Thyroid gland (tissue), 4 donors: ENCODE measurements at places on chromosomes 7 and 10. TPM values are rescaled to one million over a fixed set of nuclear protein-coding genes. Genes with fewer than 3 reads are reported as not detected.

ZNF503 gene
- 8.2 TPM for total RNA-seq

GRCh38 chr7:120785095-120785494, 72.8 kb downstream of the TSPAN12 start:
- H3K4me3 ChIP-seq, result no peak overlapping the region
- H3K36me3 ChIP-seq, result no peaks in the 10 kb centered on the region
- DNase-seq, result no peak
- no peaks in the 10 kb centered on the region for H3K4me1 ChIP-seq
- no peaks in the 10 kb centered on the region for H3K27me3 ChIP-seq
- no peak overlapping the region for H3K27ac ChIP-seq

DNA sequence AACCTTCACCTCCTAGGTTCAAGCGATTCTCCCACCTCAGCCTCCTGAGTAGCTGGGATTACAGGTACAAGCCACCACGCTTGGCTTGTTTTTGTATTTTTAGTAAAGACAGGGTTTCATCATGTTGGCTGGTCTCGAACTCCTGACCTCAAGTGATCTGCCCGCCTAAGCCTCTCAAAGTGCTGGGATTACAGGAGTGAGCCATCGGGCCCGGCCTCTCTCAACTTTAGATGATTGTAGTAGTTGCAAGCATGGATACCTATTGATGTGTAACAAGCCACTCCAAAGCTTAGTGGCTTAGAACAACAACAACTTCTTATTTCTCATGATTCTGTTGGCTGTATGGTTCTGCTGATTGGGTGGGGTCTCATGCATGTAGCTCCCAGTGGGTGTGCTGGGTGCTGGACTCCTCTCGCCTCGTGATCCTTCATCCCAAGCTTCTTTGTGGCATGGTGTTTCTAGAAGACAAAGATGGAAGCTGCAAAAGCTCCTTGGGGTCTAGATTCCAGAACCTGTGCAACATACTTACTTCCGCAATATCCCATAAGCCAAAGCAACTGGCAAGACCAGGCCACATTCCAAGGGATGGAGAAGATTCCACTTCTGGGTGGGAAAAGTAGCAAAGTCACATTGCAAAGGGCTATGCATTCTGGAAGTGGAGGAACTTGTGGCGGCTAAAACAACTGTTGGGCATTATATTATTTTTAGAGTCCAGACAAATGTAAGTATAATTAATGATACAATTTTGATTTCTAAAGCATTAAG, 37.9 kb downstream of the SKIDA1 start:
- no peaks in the 10 kb centered on the region for H3K36me3 ChIP-seq
- DNase-seq, result peak; percentile 56
- no peaks in the 10 kb centered on the region for H3K27me3 ChIP-seq
- no peak overlapping the region for H3K4me3 ChIP-seq
- H3K27ac ChIP-seq, result peak overlapping the region; percentile 56

DNA sequence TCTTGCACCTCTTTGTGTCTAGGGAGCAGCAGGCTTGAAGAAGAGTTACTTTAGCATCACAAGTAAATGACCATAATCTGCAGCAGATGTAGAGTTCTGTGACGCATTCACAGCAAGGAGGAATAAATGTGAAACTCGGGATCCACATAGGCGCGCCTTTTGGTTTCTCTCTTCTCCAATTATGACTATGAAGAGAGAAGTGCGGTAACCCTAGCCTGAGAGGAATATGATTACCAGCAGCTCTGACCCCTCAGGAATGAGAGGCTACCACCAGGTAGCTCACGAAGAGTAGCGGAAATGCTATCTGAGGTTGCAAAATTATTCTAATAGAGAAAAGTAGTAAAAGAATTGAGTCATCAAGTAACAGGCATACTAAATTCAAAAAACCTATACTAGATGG, 25.2 kb upstream of the DMTF1 start:
- no peaks in the 10 kb centered on the region for H3K4me1 ChIP-seq
- H3K27me3 ChIP-seq, result no peaks in the 10 kb centered on the region
- H3K4me3 ChIP-seq, result no peak overlapping the region
- H3K27ac ChIP-seq, result no peak overlapping the region
- DNase-seq, result no peak
- H3K36me3 ChIP-seq, result no peaks in the 10 kb centered on the region

DNA sequence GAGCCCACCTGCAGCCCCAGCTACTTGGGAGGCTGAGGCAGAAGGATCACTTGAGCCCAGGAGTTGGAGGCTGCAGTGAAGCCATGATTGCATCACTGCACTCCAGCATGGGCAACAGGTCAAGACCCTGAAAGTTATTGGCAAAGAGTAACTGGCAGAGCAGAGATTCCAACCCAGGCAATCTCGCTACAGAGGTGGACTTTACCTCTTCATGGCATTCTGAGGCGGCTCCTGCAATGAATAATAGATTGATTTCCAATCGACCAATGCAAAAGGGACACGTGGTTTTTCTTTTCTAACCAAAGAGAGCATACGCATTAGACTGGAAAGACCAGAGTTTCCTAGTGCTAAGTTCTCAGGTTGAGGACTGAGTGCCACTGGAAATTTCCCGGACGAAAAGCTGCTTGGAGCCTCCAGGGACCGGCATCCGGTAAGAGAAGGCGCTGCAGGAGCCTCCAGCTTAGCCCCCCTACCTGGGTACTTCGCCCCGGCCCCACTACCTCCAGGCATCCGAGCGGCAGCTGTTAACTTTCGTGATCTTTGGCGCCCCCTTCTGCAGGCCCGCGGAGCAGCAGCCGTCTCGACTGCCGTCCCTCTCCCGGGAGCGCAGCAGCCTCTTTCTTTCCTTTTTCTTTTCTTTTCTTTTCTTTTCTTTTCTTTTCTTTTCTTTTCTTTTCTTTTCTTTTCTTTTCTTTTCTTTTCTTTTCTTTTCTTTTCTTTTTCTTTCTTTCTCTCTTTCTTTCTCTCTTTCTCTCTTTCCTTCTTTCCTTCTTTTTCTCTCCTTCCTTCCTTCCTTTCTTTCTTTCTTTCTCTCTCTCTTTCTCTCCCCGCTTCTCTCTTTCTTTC, 4.1 kb downstream of the MBLAC1 start:
- no peak overlapping the region for H3K4me3 ChIP-seq
- peaks cover 14% of the 10 kb centered on the region for H3K4me1 ChIP-seq
- no peaks in the 10 kb centered on the region for H3K36me3 ChIP-seq
- H3K27me3 ChIP-seq, result no peaks in the 10 kb centered on the region

GRCh38 chr7:51327287-51327717, 10.7 kb upstream of the COBL start:
- no peak overlapping the region for H3K27ac ChIP-seq
- no peak overlapping the region for H3K4me3 ChIP-seq
- no peaks in the 10 kb centered on the region for H3K4me1 ChIP-seq
- no peaks in the 10 kb centered on the region for H3K27me3 ChIP-seq
- no peak for DNase-seq

DNA sequence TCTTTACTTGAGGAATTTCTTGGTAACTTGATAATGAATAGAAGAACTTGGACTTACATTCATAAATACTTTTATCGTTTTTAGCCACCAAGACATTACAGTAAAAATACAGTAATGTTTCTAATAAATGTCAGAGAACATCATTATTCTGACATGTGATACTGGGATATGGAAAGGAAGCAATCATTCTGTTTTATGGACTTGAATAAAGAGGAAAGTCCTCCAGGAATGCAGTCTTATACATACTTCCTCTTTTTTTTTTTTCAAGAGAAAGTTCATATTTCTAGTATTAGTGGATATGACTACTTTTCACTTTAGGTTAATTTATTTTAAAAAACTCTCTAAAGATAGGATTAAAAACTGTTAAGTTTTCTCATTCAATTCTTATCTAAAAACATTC, 220.0 kb upstream of the SEMA3C start:
- H3K36me3 ChIP-seq, result no peaks in the 10 kb centered on the region
- H3K27ac ChIP-seq, result no peak overlapping the region
- H3K27me3 ChIP-seq, result no peaks in the 10 kb centered on the region
- H3K4me3 ChIP-seq, result no peak overlapping the region

DNA sequence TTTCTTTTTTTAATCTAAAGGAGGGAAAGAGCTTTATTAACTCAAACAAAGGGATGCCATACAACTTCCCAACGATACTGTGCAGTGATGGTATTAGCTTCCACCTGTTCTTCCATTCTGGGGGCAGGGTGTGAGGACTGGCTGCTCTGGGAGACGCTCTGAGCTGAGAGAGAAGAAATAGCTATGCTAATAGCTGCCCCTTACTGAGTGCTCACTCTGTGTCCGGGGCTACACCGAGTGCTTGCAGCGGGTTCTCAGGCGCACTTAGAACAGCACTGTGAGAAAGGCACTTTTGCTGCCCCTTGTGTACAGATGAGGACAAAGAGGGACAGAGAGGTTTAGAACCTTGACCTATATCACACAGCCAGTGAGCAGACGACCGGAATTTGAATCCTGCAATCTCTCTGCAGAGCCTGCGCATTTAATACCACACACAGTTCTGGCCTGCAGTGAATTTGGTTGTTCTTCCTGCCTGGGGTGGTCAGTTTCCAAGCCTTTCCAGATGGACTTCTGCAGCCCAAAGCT, 142.2 kb downstream of the PLPP4 start:
- H3K27ac ChIP-seq, result no peak overlapping the region
- DNase-seq, result no peak
- H3K4me3 ChIP-seq, result no peak overlapping the region
- no peaks in the 10 kb centered on the region for H3K27me3 ChIP-seq

DNA sequence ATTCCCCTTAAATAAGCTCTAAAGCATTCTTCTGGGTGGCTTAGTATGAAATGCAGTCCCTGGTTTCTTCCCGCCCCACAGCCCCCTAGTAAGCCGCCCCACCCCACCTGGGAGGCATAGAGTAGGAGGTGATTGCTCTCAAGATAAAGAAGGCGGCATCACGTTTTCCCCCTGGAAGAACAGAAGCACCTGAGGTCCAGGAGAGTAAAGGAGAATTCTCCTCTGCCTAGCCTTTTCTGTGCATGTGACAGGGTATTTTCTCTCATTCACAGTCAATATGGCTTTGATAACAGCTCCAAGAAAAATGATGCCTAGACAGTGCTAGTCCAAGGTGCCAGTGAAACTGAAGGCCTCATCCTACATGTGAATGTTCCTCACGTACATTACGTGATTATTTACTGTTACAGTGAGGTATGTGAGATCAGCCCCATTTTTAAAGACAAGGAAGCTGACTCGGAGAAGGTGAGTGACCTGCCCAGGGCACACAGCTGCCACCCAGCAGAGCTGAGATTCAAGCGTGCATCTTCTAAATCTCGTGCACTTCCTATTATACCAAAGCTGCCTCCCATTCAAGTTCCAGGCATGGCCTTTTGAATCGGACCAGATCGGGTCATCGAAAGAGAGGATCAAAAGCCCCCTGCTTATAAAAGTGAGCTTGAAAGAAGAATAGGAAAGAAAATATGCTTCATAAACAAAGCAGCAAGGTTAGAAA, 59.4 kb downstream of the FAM171A1 start:
- H3K27me3 ChIP-seq, result no peaks in the 10 kb centered on the region
- H3K4me3 ChIP-seq, result no peak overlapping the region
- DNase-seq, result no peak
- H3K4me1 ChIP-seq, result peaks cover 16% of the 10 kb centered on the region
- H3K27ac ChIP-seq, result no peak overlapping the region
- H3K36me3 ChIP-seq, result no peaks in the 10 kb centered on the region

DNA sequence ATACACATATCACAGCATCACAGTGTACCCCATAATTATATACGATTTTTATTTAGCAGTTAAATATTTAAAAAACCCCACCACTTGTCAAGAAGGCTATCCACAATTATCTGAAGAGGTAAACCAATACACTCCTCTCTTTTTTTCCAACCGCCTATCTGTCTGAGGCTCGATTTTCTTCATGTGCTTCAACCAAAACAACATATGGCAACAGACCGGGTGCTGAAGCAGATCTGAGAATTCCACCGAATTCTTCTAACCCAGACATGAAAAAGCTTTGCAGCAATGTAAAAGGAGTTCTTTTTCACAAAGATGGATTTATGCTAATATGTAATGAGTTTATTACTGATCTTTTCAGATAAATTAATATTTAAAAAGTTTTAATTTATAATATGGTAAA, 132.4 kb upstream of the RHEB start:
- H3K27me3 ChIP-seq, result no peaks in the 10 kb centered on the region
- H3K36me3 ChIP-seq, result no peaks in the 10 kb centered on the region
- DNase-seq, result no peak
- H3K4me1 ChIP-seq, result peaks cover 12% of the 10 kb centered on the region
- no peak overlapping the region for H3K4me3 ChIP-seq
